ENCODE measurements at places on chromosomes 7 and 10.

DNA sequence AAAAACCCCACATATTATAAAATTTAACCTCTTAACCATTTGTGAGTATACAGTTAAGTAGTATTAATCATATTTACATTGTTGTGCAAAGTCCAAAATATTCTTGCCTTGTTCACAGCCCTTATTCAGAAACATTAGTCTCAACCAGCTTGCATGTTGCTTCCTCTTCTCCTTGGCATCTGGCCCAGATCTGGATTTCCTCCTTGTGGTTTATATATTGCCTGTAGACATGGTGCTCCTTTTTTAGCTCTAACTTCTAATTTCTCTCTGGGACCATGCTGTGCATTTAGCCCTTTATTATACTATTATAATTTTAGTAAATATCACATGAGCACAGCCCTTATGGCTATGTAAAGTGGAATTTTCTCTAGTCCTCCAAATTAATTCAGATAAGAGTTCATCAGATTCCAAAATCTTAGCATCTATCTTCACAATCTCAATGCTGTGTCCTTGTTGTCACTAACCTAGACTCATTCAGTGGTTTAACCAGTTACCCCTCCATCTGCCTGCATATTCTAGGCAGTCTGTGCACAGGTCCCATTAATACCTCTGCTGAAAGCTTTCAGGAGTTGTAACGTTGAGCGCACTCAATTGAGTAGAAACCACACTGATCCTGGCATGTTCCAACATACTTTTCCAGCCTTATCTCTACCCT, 7.9 kb downstream of the CPED1 start:
- no peak for DNase-seq

- DNase-seq = no peak
Measured at GRCh38 chr10:100713049-100713858, 32.1 kb upstream of the PAX2 start.

GRCh38 chr10:132445516-132446194, 48.7 kb downstream of the PWWP2B start:
- no peak for DNase-seq

DNA sequence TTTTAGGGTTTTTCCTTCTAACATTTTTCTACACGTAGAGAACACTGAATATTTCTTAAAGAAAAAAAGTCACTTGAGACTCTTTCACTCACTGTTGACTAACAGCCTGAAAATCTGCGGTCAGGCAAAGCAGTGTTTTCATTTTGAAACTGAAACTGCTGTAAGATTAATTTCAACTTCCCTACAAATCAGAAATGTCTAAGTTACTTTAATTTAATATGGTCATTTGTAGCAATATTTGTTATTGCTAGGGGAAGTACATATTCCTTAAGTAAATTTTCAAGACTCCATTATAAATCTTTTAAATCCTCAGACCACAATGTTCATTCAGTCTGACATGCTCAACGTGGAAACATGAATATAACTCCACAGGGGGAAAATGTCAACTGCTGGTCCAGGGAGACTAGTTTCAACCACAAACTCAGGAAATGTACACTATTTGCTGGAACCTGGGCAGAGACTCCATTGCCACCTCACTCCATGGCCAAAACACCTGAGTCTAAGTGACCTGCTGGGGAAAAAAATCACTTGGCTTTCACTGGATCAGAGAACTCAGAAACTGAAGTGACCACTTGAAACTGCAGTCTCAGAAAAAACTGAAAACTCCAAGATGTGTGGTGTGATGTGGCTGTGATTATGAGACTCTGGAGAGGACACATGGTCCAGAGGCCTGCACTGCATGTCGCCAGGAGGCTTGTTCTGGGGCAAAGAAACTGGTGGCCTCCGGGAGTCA, 161.2 kb downstream of the TAX1BP1 start:
- DNase-seq = no peak

DNA sequence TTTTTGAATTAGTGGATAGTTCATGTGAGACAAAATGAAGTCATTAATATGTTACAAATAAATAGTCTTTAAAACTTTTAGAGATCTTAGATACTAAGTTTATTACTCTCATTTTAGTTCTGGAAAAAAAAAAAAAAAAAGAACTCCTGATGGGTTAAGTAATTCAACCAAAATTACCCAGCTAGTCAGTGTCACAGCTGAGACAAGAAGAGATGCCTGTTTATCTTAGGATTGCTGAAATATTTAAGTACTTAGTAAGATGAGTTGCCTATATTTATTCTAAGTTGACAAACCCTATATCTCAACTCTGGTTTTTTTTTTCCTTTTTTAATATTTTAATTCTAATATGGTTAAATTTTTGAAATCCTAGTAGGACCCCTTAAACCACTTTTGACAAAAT, 781.0 kb upstream of the LRRN3 start:
- no peak for DNase-seq

DNA sequence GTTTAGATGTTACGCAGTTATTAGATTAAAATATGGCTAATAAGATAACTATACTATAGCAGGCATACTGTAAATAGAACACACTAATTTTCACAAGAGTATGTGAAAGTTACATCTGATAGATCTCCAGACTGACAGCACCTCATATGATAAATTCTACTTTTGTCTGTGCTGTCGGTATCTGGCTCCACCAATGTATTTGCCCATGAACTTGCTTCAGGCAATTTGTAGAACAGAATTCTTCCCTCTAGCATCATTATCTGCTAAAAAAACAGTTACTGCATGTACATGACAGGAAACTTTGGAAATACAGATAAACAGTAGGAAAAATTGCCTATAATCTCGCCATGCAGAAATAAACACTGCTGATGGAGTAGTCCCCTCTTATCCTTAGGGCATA, 137.7 kb downstream of the WNT2 start:
- DNase-seq = no peak

- DNase-seq = no peak
Measured at GRCh38 chr10:126135177-126135576, 238.8 kb downstream of the FANK1 start.

DNA sequence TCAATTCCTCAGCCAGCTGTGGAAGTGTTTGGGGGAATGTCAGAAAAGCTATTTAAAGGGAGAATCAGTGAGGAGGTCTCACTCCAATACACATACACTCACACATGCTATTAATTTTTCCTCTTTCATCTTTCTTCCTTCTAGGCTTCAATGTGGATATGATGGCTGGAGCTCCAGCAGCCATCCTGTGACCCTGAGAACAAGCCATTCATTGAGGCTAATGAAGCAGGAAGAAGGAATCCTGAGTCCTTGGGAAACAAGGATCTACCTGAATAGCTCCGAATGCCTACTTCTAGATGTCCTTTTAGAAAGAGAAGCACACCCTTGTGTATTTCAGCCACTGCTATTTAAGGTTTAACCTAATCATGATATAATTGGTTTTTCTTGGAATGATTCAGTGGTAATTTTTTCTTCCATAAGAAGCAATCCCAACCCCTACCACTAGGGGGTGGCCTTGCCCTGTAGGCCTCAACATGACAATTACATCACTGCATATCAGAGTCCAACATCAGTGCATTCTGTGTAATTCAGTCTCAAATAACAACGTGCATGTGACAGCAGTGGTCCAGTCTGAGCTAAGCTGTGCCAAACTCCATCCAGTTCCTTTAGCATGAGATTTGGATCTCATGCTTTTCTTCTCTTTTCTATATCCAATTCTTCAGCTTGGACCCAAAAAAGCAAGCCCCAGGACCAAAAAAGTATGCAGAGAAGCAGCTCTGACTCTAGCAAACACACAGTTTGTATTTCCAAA, 85.3 kb upstream of the ANKRD1 start:
- DNase-seq = peak; percentile 44

DNA sequence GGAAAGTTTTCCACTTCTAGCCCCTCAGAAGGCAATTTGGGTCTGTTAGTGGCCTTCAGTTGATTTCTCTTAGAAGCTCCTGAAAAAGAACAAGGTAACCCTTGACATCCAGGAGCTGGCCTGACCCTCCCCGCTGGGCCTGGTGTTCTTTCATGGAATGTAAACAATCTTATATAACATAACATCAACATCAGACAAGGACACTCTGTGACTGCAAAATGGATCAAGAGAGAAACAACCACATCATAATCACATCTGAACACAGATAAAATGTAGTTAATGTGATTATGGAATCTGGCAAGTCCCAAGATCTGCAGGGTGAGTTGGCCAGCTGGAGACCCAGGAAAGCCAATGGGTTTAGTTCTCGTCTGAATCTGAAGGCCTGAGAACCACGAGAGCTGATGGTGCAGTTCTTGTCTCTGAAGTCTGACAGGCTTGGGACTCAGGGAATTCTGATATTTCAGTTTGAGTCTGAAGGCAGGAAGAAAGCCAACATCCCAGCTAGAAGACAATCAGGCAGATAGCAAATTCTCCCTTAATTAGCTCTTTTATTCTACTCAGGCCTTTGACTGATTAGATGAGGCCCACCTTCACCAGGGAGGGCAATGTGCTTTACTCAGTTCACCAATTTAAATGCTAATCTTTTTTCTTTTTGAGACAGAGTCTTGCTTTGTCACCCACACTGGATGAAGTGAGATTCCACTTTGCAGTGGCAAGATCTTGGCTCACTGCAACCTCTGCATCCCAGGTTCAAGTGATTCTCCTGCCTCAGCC, 91.4 kb upstream of the NAMPT start:
- DNase-seq = no peak

DNA sequence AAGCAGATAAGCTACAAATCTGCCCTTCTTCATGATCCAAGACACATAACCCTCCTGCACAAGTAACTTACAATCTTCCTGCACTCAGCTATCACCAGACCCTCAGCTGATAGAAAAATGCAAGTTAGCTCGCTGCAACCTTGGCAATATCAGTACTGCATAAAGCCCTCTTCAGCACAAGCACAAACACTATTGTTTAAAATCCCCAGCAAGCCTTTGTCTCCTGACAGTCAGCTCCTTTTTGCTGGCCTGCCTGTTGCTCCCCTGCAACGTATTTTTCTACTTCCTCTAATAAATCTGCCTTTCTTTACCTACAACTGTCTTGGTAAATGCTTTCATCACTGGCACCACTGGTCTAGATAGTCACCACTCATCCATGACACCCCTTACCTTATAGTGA, 59.8 kb downstream of the BAMBI start:
- DNase-seq = no peak

- DNase-seq = no peak
Measured at GRCh38 chr7:134574322-134574721, 25.4 kb downstream of the AKR1B15 start.

DNA sequence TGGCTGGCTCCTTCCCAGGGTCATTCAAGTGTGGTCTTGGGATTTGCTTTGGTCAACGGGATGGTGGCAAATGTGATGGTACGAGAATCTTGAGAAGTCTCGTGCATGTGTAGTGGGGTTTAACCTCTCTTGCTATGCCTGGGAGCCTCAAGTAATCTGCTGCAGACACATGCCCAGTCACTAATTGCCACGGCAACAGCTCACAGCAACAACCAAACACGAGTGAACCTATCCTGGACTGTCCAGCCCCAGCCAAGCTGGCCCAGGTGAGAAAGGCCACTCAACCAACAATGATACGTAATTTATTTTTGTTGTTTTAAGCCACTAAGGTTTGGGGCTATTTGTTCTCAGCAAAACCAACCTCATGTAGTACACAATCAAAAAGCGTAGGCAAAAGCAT, 38.1 kb upstream of the DDC start:
- no peak for DNase-seq

DNA sequence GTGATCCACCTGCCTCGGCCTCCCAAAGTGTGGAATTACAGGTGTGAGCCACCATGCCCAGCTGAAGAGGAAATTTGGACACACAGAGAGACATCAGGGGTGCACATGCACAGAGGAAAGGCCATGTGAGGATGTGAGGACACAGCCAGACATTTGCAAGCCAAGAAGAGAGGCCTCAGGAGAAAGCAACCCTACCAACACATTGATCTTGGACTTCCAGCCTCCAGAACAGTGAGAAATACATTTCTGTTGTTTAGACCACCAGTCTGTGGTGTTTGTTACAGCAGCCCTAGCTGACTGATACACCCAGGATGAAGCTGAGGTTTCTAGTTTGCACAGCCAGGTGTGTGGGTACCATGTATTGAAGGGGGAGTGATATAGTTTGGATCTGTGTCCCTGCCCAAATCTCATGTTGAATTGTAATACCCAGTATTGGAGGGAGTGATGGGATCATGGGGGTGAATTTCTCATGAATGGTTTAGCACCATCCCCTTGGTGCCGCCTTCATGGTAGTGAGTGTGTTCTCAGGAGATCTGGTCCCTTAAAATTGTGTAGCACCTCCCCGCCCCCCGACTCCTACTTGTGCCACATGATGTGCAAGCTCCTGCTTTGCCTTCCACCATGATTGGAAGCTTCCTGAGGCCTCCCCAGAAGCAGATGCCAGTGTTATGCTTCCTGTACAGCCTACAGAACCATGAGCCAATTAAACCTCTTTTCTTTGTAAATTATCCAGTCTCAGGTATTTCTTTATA, 64.7 kb upstream of the DUSP5 start:
- no peak for DNase-seq

- DNase-seq = no peak
Measured at GRCh38 chr10:36476399-36476798, 649.0 kb upstream of the ANKRD30A start.

- no peak for DNase-seq
Measured at GRCh38 chr10:81724431-81724830, 150.6 kb upstream of the NRG3 start.

DNA sequence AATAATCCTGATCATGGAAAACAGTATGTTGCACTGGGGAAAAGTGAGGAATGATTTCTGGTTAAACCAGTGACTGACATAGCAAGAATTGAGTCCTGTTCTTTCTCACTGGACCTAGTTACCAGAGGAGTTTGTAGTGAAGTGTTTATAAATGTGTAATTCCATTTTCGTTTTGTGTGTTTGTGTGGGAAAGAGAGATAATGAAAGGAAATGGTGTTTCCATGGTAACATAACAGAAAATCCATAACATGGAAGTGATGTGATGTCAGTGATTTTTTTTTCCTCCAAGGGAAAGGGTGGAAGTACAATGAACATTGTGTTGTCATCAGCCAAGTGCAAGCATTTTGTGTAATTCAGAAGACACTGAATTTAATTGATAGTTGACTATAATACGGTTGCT, 283.9 kb downstream of the PLXDC2 start:
- no peak for DNase-seq

DNA sequence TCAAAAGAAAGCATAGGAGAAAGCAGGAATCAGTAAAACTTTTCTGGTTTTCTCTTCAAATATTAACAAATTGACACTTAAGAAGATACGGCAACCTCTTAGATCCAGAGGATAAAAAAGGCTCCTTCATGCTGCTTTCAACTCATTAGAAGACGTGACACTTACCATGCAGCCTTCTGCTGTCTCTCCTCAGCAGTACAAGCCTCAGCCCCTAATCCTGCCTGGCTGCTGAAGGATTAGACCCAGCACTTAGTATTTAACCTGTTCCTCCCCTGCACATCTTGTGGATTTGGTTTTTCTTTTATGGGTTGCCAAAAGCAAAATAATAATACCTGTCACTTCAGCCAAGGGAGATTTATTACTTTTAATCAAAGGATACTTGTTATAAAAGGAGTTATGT, 108.4 kb downstream of the LYZL1 start:
- no peak for DNase-seq

DNA sequence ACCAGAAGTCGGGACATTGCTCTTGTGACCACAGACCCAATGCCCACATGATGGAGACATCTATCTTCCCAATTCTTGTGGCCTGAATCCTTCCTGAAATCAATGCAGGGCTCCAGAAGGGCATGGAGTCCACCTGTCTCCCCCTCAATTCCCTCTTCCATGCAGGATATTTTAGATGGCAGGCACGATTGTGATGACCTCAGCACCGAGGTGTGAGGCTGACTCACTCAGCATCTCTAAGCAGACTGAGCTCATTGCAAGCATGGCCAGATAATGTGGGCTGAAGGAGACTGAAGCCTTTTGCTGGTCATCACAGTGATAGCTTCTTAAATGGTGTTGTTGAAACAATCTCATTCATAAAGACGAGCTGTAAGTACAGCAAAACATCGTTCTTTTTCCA, 374.9 kb upstream of the PODXL start:
- DNase-seq = no peak

GRCh38 chr7:48350515-48350914, 179.3 kb downstream of the ABCA13 start:
- no peak for DNase-seq
